ENCODE measurements at places on chromosomes 12 and 14.
A peak's percentile ranks its signal among the peaks of the same experiment; 100 is the strongest.

DNA sequence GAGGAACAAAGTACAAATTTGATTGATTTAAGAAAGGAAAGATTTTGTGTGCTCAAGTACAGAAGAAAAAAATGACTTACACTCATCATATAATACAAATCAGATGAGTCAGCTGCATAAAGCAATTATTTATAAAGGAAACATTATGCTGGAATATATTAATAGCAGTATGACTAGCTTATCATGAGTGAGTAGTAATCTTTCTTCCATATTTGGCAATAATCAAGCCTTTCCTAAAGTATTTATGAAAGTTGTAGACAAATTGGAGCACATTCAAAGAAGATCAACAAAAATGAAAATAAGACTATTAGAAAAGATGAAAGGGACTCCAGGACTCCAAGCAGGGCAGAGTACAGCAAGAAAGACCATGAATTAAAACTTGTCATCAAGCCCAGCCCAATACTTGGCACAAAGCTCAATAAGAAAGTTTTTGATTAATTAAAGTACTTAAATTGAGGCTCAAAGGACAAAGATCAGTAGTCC lies 32.8 kb downstream of the CCER1 start:
- peak; percentile 69 for DNase-seq

DNA sequence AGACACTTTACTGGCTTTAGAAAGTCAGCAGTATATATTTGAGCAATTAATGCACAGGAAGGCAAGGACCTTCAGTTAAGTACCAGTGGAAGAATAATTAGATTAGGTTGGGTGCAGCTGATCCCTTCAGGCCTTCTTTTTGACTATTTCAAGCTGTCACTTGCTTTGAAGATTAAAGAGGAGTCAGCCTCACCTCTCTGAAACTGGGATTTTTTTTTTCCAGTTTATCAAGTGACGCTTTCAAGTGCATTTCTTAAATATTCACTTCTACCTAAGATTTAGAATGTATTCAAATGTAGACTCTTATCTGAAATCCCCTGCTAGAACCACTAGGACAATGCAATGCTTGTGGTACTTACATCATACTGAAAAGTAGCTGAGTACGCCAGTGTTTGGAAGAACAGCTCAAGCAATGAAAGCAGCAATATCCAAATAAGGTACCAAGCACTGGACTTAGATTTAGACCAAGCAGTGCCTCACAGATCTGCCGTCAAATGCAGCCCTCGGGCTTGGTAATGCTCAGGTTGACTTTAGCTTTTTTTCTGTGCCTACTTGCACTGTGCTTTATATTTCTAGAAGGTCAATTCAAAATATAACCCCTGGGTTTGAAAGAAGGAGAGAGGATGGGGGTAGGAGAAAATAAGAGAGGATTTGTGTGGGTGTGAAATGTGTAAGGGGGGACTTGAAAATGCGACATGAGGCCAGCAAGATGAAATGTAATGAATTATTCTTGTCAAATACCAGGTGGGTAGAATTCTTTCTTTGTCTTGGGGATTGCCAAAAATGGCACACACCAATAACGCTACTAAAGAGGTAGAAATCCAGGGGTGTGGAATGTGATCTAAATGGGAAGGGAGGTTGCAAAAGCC lies 3.7 kb upstream of the FERMT2 start:
- DNase-seq, result peak; percentile 81

DNA sequence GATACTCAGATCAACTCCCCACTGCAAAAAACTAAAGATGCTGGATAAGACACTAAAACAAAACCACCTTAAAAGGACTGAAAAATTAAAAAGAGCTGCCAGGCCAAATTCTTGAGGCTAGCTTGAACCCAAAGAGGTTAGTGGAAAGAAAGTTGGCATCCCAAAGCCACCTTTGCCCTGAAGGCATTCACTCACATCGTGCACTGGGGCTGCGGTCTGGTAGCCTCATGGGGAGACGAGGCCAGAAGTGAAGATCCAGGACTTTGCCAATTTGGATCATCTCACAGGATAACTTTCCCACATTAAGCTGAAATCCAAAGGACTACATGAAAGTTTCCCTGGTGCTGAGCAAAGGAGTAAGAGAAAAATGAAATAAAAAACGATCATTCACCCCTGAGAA lies 63.9 kb downstream of the EFCAB11 start:
- no peak for DNase-seq

- DNase-seq, result no peak
Measured at GRCh38 chr12:116210131-116210530, 67.4 kb downstream of the MED13L start.

GRCh38 chr12:32302218-32303173 lies 96.9 kb upstream of the FGD4 start:
- DNase-seq, result peak; percentile 51

GRCh38 chr12:116642683-116643082 lies 83.5 kb downstream of the MAP1LC3B2 start:
- no peak for DNase-seq

DNA sequence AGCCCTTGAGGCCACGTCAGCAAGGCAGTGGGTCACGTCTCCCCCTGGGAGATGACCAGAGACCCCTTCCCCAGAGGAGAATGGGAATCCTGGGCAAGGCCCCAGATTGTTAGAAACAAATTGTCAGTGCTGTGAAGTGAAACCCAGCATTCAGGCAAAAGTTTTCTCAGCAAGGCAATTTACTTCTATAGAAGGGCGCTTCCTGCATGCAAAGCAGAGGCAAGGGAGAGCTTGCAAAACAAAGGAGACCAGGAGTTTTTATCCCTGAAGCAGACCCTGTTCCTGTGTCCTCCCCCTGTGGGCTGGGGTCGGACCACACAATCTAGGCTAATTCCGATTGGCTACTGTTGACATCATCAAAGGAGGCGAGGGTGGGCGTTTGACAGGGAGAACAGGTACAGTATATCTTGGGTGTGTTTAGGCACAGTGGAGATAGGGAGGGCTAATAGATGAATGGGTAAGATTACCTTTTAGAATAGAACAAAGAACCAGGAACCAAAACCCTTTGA lies 114.2 kb downstream of the RIN3 start:
- no peak for DNase-seq

GRCh38 chr14:69741055-69741454 lies 25.9 kb upstream of the SRSF5 start:
- DNase-seq, result no peak

- DNase-seq, result no peak
Measured at GRCh38 chr14:50423529-50423928, 26.8 kb upstream of the CDKL1 start.

- DNase-seq, result no peak
Measured at GRCh38 chr12:112243255-112244110, 118.1 kb downstream of the TRAFD1 start.

DNA sequence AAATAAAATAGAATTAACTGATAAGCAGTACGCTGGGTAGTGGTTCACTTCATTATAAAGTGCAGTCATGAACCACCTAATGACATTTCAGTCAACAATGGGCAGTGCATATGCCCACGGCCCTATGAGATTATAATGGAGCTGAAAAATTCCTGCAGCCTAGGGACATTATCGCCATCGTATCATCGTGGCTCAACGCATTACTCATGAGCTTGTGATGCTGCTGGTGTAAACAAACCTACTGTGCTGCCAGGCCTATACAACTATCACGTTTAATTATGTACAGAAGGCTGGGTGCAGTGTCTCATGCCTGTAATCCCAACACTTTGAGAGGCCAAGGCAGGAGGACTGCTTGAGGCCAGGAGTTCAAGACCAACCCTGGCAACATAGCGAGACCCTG lies 62.3 kb upstream of the TMEM263 start:
- no peak for DNase-seq

DNA sequence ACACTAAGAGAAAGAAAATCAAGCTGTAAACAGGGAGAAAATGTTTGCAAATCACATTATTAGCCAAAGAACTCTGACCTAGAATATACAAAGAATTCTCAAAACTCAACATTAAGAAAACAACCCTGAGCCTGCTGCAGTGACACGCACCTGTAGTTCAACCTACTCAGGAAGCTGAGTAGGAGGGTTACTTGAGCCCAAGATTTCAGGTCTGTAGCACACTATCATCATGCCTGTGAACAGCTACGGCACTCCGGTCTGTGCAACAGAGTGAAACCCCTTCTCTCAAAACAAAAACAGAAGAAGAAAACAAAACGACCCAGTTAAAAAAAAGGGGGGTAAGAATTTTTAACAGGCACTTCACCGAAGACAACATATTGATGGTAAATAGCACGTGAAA lies 20.8 kb downstream of the SAV1 start:
- no peak for DNase-seq

DNA sequence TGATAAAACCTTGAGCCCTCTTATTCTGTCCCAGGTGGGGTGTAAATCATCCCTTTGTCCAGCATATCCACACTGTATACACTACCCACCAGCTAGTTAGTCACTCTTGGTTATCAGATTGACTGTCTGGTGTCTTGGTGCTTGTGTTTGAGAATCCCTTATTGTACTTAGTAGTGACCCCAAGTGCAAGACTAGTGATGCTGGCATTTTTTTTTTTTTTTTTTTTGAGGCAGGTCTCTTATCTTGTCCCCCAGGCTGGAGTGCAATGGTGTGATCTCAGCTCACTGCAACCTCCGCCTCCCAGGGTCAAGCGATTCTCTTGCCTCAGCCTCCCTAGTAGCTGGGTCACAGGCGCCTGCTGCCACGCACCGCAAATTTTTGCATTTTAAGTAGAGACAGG lies 5.8 kb downstream of the VRK1 start:
- no peak for DNase-seq

DNA sequence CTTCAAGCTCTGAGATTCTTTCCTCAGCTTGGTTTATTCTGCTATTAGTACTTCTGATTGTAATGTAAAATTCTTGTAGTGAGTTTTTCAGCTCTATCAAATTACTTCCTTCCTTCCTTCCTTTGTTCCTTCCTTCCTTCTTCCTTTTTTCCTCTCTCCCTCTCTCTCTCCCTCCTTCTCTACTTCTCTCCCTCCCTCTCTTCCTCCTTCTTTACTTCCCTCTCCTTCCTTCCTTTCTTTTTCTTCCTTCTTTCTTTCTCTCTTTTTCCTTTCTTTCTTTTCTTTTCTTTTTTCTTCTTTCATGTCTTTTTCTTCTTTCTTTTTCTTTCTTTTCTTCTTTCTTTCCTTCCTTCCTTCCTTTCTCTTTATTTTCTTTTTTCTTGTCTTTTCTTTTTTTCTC lies 565.2 kb upstream of the STXBP6 start:
- no peak for DNase-seq

DNA sequence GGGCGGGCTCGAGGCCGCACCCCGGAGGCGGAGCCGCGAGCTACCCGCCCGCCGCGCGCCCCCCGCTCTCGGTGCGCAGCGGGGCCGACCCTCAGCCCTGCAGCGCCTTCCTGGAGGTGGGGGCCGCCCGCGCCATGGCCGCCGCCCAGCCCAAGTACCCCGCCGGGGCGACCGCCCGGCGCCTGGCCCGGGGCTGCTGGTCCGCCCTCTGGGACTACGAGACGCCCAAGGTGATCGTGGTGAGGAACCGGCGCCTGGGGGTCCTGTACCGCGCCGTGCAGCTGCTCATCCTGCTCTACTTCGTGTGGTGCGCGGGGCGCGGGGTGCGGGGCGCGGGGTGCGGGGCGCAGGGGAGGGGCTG lies at the start of gene P2RX2:
P2RX2 (plus strand) TSS at position 94 of the 361 bp plus-strand sequence; CDS start at position 135, 41 bp downstream.
- DNase-seq, result no peak

DNA sequence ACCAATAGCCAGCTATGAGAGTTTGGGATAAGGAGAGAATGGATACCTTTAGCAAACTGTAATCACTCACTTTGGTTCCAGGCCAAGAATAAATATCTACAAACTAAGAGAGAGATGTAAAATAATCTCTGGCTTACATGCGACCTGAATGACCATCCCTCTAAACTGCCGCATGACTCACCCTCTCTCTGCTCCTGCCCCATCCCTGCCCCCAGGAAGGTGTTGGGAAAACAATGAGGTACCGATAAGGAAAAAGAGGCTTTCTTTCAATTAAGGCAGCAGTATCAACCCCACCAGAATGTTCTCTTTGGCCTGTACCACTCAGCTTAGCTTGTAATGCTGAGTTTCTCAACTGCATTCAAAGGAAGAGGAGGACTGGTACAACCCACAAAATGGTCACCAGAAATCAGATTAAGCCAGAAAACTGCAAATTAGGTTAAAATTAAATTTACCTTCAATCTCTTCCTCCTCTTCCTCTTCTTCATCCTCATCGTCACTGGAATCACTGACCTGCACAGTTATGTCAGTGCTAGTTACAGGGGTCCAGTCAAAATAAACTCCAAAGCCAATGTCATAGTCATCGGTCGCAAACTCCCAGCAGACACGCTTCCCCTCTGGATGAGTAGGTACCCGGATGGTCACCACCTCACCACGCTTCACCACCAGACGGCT lies 22.0 kb downstream of the GSTZ1 start:
- no peak for DNase-seq

DNA sequence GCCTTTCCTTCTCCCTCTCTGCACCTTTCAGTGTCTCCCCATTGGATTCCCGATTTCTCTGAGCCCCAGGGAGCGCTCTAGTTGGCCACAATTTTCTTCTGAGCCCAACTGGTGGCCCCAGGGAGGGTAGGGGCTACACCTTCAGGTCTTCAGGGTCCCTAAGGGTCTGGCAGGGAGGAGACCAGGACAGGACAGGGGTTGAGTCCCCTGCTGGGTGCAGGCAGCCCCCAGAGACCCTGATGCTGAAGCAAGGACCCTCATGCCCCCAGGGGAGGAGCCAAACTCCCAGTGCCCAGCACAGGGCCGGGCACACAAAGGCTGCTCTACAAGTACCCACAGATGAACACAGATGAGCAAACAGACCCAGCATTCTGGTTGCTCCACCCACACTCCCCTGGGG lies 12.7 kb downstream of the FOXN4 start:
- no peak for DNase-seq

- peak; percentile 87 for DNase-seq
Measured at GRCh38 chr12:66196806-66197205, 7.8 kb downstream of the IRAK3 start.

DNA sequence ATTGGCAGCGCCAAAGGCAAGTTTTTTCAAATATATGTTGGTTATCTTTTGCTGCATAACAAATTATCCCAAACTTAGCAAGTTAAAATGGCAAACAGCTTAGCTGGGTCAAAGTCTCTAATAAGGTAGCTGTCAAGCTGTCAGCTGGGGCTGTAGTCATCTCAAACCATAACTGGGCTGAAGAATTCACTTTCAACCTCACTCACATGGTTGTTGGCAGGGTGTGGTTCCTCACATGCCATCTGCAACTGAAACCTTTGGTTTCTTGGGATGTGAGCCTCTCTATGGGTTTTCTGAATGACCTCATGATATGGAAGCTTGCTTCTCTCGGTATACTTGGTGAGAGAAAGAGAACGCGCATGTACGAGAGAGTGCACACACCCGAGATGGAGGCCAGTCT lies 125.4 kb downstream of the LRIG3 start:
- no peak for DNase-seq

- peak; percentile 25 for DNase-seq
Measured at GRCh38 chr12:130803702-130804101, 35.3 kb downstream of the STX2 start.

DNA sequence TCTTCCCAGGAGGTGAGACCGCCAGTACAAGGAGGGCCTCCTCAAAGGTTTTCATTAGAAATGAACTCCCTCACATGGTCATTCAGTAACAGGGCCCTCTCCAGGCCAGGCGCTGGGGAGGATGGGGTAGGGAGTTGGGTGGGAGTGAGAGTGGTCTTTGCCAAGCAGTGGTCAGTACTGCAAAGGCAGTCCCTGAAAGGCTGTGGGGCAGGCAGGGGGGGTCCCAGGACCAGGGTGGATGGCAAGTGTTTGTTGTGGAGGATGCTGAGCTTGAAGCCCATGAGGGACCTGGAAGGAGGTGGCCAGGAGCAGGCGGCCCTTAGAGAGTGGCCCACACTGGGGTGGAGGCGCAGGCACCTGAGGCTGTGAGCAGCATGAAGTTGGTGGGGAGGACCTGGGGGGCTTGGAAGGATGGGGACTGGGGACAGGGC lies 26.1 kb downstream of the CEP170B start:
- no peak for DNase-seq

- no peak for DNase-seq
Measured at GRCh38 chr12:109451400-109451799, 25.7 kb downstream of the KCTD10 start.

All from fibroblast of pulmonary artery (primary cell).